Stimulated activated CD4-positive, alpha-beta T cell treated with anti-CD3 and anti-CD28 coated beads, Interleukin-1b, Interleukin-23, amount 100 ng/mL, for 24 hours (primary cell): ENCODE measurements at places on chromosomes 3 and 15.

- DNase-seq = no peak
Measured at GRCh38 chr3:120477781-120478180, 27.0 kb upstream of the FSTL1 start.

DNA sequence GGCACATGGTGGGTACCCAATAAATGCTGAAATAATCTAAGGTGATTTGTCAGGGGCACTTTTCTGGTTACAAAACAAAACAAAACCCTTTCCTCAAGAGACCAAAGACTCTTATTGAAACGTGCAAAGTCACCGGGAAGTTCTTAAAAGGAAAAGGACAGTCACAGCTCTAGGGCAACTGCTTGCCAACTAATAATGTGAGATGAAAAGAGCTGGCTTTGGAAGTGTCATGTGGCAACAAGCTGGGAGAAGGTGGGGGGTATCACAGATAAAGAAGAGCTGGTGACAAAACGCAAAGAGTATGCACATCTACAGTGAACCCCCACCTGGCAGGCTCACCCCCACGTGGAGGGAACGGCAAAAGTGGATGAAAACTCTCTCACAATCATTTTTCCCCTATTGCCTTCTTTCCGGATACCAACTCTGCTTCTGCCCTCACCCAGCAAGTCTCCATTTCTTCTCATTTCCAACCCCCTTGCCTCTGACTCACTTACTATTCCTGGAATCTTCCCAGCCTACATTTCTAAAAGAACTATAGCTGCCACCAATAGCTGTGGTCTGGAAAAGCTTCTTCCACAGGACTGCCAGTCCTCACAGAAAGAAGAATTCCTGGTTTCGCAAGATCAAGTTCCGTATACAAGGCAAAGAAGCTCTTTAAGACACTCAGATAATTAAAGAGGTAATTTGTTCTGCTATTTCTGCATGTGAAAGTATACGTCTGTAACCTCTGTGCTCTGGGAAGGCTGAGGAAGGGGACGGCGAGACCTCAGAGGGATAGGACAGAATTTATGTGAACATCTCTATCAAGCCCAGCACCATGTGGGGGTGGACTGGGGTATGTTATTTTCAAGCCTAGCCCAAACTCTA lies 21.8 kb upstream of the ANPEP start:
- no peak for DNase-seq

GRCh38 chr15:80093854-80094418 lies 34.5 kb downstream of the ZFAND6 start:
- peak; percentile 5 for DNase-seq

GRCh38 chr3:56408761-56409196 lies 59.5 kb downstream of the ERC2 start:
- no peak for DNase-seq

DNA sequence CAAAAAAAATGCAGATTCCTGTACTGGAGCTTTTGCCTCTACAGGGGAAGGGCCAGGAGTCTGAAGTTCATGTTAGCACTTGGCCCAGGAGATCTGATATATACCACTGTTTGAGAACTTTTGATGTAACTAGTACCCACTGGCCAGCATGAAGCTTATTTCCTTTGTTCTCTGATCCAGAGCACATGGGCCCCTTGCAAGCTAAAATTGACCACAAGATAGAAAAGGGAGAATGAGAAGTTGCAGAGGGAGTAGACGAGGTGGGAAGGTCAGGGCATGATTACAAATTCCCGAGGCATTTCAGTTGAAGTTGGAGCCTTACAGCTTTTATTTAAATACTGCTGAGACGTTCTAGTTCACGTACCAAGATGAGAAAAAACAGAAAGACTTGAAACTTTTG lies 28.2 kb downstream of the TGM4 start:
- no peak for DNase-seq
